ENCODE measurements at places on chromosomes 7 and 10. TPM values are rescaled to one million over a fixed set of nuclear protein-coding genes. Genes with fewer than 3 reads are reported as not detected.
A peak's percentile ranks its signal among the peaks of the same experiment; 100 is the strongest.

GRCh38 chr7:57305192-57305748, 144.7 kb upstream of the ZNF716 start:
- no peak for DNase-seq

GRCh38 chr10:110042181-110042580, 34.4 kb downstream of the ADD3 start:
- no peak for DNase-seq

DNA sequence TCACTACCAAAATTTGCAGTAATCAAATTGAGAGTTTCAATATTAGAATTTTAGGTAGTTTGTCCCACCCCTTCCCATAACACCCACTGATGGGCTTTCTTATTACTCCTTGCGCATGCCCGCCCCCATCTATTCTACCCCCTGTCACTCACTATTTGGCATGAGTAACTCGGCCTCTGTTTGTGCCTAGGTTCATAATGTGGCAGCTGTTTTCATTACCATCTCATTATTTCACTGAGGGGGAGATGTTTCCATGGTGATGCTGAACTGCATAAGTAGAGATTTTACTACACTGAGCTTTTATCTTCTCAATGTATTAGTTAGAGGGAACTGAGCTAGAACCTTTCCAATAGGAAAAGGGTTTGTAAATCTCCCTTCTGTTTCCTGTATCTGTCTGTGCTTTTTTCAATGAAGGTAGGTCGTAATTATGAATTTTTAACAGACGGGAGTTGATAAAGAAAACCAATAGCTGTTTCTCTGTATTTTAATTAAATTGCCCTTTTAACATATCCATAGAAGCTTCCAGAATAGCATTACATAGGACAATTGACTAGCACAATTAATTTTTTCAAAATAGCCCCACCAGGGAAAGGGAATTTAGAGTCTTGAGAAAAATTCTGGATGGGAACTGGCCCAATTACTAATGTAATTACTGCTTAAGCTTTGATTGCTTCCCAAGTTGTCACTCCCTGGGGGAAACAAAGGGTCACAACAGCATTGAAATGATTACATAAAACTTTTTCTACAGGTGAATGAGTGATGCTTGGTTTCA, 33.4 kb downstream of the PRPS1L1 start:
- no peak for DNase-seq

DNA sequence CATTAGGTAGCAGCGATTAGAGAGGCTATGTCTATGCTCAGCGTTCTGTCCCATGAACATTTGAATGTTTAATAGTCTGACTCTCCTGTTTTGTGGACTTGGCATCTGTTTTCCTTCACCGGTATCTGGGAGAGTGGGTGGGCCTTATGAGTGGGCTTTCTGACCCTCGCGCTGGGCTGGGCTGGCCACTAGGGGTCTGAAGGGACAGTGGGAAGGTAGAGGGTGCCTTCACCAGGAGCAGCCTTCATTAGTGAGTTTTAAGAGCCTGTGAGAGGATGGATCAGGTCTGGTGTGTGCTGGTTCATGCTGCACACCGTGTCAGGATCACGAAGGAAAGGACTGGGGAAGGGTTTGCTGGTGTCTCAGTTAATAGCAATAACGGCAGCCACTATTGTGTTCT, 33.4 kb downstream of the DCLRE1A start:
- no peak for DNase-seq

GRCh38 chr10:97718659-97719142, 5.2 kb downstream of the MARVELD1 start:
- DNase-seq = no peak

GRCh38 chr7:137245186-137245585, 98.3 kb downstream of the PTN start:
- no peak for DNase-seq

- no peak for DNase-seq
Observed at GRCh38 chr7:255038-255435, 34.9 kb upstream of the FOXL3 start.

DNA sequence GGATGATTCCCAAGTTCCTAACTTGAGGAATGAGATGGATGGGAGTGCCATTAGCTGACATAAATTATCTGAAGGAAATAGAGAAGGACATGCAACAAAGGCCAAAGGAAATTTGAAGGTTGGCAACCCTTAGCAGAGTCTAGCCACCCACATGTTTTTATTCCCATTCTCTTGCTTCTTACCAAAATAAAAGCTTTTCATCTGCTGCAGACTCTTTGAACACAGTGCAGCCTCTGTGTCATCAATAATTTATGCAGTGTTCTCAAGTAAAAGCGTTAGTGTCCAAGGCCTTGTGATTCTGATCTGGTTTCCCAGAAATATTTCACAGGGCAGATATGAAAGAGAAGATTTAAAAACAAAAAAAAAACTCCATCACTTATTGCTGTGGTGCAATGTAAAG, 98.5 kb downstream of the ST7 start:
- DNase-seq = no peak

DNA sequence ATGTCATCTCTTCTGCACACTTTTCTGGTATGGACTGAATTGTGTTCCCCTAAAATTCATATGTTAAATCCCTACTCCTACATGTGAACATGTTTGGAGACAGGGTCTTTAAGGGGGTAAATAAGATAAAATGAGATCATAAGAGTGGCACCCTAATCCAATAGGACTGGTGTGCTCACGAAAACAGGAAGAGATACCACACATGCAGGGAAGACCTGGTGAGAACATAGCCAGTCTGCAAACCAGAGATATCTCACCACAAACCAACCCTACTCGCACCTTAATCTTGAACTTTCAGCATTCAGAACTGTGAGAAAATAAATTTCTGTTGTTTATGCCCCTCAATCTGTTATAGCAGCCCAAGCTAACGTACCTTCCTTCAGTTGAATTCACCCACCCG, 51.8 kb downstream of the VWDE start:
- DNase-seq = no peak

DNA sequence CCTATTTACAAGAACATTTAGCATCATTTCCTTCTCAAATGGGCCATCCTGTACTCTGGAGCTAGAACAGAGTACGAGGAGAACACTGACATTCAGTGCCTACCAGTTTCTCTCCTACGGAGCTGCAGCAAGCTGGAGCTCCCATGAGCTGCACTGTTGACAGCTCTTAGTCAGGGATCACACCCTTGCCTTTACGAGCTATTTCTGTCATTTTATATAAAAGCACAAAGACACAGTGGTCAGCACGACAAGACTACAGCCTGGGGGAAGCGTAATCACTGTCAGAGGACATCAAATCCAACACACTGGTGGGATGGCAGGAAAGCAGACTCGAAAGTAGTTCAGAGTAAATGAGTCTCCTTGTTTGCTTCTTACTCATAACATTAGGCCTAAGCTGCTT, 2.7 kb downstream of the CDCA7L start:
- DNase-seq = no peak

- DNase-seq = no peak
Observed at GRCh38 chr10:124301736-124302135, 117.0 kb downstream of the OAT start.

GRCh38 chr7:98771519-98771918, 98.3 kb downstream of the TMEM130 start:
- peak; percentile 25 for DNase-seq

GRCh38 chr10:6416892-6417512, 163.1 kb downstream of the PRKCQ start:
- peak; percentile 47 for DNase-seq

DNA sequence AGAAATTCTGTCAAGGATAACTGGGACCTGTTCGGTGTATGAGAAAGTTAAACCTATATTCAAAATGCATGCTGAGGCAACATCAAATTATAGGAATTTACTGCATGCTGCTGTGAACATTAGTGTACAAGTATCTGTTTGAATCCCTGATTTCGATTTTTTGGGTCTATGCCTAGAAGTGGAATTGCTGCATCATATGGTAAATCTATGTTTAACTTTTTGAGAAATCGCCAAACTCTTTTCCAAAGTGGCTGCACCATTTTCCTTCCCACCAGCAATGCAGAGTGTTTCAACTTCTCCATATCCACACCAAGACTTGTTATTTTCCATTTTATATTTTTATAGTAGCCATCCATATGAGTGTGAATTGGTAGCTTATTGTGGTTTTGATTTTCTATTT, 306.7 kb downstream of the GPR158 start:
- DNase-seq = no peak

Gene CDNF
- 2.9 TPM for polyA plus RNA-seq

Gene IFIT2
- 9.8 TPM for polyA plus RNA-seq

Gene LBX1
- not detected for polyA plus RNA-seq

Gene GTPBP4
- polyA plus RNA-seq = 61.6 TPM
